ENCODE measurements at places on chromosomes 3 and 15.

DNA sequence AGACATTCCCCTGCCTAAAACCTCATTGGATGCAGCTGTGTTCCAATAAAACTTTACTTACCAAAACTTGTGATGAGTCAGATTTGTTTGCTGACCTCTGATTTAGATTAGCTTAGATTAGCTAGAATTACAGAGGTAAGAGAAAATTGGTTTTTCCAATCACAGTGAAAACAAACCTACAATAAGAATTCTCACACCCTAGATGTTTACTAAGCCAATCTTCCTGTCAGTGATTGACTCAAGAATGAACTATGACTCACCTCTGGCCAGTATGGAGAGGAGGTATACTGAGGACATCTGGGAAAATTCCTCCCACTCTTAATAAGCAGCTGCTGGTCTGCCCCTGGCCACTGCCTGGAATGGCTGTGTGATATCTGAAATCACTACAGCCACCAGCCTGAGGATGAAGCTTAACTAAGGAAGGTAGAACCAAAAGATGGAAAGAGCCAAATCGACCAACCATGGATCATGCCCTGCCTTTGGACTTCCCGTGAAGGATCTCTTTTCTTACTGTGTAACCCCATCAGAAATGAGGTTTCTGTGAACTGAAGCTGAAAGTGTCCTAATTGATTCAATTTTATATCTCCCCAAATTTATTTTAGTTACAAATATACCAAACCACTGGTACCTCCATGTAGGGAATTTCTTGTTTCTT is 19.0 kb upstream of the GHSR start:
- no peak for DNase-seq

DNA sequence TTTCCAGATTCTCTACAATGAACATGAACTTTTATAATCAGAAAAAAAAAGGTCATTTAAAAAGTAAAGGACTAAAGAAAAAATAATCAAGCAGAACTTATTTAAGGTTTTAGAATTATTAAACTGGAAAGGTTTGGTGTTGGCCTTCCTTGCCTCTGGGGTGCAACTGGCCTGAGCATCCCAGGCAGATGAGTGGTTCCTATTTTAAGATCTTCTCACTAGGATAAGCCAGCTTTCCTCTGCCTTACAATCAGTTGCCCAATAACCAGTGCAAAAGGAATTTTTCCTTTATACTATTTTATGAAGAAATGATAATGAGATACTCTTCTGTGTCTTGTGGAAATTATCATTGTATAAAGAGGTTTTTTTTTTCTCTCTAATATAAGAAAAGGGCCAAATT is 56.6 kb downstream of the SEC22A start:
- DNase-seq, result no peak

- DNase-seq, result no peak
Observed at GRCh38 chr15:78050441-78050809, 27.1 kb downstream of the TBC1D2B start.

DNA sequence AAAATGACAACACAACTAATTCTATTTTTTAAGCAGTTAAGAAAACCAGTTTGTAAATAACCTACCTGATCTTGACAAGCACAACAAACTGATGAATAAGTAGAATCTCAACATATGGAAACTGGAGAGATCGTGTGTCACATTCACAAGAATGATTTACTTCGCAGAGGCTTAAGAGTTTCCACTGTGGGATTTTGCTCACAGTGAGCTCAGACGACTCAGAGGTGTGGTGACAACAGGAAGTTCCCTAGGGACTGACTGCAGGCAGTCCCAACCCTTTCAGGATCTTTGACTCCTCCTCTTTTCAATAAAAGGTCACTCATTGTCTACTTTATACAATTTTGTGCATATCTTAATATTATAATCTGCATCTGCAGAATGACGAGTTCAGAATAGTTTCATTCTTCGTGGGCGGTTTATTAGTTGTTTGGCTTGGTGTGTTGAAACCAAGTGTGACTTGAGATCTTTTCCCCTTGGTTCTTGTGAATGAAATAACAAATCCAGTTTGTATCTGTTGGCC is at the start of gene LIPH:
LIPH (minus strand) TSS at position 231 of the 520 bp plus-strand sequence; CDS start at position 114, 117 bp downstream.
- no peak for DNase-seq

DNA sequence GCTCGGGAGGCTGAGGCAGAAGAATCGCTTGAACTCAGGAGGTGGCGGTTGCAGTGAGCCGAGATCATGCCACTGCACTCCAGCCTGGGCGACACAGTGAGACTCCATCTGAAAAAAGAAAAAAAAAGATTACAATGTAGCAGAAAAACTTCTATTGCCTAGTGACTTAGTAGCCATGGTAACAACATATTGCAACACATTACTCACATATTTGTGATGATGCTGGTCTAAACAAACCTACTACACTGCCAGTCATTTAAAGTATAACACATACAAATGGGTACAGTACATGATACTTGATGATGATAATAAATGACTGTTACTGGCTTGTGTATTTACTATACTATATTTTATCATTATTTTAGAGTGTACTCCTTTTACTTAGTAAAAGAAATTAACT is 125.6 kb downstream of the PLOD2 start:
- no peak for DNase-seq

DNA sequence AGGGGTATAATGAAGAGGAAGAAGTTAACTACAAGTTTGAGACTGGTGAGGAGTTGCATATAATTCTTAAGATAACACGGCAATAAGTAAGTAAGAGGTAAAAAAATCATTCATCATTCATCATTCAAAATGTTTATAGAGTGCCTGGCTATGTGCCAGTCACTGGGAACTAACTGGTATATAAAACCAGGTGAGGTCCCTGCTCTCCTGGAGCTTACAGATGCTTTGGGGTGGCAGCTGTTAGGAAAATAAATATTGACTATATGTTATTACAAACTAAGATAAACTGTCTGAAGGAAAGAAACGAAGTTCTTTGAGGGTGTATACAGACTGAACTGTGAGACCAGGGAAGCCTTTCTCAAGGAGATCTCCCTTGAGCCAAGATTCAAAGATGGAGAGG is 2.9 kb downstream of the CASR start:
- DNase-seq, result no peak

- no peak for DNase-seq
Observed at GRCh38 chr3:11300970-11301369, 28.8 kb downstream of the ATG7 start.

DNA sequence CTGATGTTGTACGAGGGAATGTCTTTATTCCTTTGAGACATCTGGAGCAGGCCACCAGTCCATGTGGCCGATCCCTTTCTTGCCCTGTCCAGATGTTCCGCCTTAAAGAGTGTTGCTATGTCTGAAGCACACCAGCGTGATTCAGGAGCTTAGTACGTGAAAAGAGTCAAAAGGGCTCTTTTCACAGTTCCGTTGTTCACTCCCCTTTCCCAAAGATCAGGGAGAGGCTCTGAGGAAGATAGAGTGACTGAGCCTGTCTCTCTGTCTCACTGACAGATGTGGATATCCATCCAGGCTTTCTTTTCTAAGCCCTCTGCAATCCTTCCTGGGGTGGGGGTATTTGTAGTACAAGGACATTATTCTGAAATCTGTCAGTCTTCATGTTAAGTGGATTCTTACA is 262.5 kb upstream of the LRTM1 start:
- DNase-seq, result no peak

- DNase-seq, result no peak
Observed at GRCh38 chr15:52136442-52136980, 23.9 kb upstream of the BCL2L10 start.

GRCh38 chr15:76147906-76148570 is 88.3 kb downstream of the TMEM266 start:
- DNase-seq, result peak; percentile 55

DNA sequence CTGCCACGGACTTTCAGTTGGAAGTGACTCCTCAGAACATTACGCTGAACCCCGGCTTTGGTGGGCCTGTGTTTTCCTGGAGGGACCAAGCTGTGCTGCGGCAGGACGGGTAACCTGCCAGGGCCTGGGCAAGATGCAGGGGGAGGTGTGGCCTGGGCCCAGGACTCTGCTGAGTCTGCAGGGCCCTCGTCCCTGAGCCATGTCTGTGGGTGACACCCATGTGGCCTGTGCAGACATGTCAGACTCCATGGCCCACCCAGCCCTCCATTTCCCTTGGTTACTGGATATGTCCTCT is 4.9 kb upstream of the ITIH3 start:
- DNase-seq, result no peak

- DNase-seq, result no peak
Observed at GRCh38 chr3:28376424-28376823, 27.8 kb upstream of the AZI2 start.

DNA sequence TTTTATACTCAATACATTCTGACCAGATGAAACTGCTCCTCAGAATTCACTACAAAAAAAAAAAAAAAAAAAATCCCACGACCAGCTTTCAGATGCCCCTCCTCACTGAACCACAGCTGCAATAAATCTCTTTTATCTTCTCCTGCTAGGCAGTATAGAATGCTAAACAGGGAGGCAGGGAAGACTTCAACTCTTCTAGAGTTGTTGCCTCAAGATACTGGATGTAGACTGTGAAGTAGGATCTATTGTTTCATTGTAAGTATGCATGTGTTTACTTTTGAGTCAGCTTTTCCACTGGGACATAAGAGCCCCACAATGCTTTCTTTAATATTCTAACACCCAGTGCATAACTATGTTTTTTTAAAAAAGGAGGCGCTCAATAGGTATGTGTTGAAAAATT is 401.4 kb downstream of the TBL1XR1 start:
- no peak for DNase-seq

- no peak for DNase-seq
Observed at GRCh38 chr3:51392355-51393133, 1.5 kb downstream of the RBM15B start.

- DNase-seq, result no peak
Observed at GRCh38 chr3:98548544-98548943, 16.8 kb downstream of the GPR15 start.

GRCh38 chr15:39752991-39753390 is 29.6 kb downstream of the FSIP1 start:
- DNase-seq, result no peak

GRCh38 chr15:45751629-45752028 is 116.8 kb downstream of the SQOR start:
- no peak for DNase-seq

DNA sequence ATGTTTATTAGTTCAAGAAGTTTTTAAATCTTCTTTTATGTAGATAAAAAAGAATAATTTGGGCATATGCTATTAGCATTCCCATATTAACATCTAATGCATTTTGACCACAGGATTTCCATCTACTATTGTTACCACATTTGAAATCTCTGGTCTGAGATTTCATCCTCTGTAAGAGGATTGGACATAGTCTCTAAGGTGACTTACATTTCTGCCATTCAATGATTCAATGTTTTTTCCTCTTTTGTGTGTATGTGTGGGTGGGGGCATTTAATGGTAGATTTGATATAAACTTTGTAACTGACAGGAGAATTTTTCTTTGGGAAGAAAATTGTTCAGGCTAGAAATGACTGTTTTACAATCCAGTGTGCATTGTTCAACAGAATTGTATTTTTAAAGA is 307.3 kb upstream of the RBMS3 start:
- no peak for DNase-seq

- DNase-seq, result no peak
Observed at GRCh38 chr3:152943645-152944044, 108.7 kb downstream of the P2RY1 start.

DNA sequence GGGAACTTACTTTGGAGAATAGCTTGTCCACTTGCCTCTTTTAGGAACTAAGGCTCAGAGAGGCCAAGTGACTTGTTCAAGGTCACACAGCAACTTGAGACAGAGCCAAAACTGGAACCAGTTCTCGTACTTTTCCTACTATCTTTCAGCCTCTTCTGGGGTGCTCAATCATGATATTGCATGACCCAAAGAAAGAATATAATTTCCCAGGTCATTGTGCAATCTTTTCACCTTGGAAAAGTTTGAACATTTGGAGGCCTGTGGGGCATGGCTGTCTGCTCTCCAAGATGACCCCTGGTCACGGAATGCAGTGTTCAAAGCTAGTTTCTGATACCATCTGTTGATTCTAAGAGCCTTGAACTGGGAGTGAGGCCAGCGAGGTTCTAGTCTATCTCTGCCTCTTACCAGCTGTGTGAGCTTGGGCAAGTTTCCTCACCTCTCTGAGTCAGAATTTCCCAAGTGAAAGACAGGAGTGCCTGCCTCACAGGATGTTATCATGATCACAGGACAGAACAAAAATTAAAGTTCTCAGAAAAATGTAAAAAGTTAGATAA is 89.7 kb downstream of the BDH1 start:
- no peak for DNase-seq

DNA sequence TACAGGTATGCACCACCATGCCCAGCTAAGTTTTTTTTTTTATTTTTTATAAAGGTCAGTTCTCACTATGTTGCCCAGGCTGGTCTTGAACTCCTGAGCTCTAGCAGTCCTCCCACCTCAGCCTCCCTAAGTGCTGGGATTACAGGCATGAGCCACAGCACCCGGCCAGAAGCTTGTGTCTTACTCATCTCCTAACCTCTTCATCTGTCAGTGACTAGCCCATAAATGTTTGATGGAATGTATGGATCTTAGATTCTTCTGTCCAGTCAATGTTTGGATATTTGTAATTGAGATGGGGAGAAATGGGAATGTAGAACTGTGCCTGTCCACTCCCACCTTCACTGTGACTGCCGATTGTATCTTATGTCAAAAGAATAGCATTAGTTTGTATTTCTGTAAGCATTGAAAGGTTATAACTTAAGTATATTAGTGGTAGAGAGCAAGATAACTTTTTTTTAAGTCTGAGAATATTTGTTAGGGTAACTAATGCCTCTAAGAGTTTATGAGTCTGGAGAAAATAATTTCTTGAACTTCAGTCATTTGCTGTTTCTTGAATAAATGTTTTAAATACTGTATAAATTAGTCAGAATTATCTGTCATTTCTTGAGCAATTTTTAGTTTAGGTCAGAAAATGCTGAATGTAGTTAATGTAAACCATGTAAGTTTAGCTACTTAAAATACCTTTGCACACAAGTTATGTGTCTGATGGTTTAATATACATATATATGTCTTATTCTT is 215.3 kb upstream of the CGNL1 start:
- DNase-seq, result no peak

- no peak for DNase-seq
Observed at GRCh38 chr3:139119331-139120025, 74.8 kb upstream of the PRR23C start.

DNA sequence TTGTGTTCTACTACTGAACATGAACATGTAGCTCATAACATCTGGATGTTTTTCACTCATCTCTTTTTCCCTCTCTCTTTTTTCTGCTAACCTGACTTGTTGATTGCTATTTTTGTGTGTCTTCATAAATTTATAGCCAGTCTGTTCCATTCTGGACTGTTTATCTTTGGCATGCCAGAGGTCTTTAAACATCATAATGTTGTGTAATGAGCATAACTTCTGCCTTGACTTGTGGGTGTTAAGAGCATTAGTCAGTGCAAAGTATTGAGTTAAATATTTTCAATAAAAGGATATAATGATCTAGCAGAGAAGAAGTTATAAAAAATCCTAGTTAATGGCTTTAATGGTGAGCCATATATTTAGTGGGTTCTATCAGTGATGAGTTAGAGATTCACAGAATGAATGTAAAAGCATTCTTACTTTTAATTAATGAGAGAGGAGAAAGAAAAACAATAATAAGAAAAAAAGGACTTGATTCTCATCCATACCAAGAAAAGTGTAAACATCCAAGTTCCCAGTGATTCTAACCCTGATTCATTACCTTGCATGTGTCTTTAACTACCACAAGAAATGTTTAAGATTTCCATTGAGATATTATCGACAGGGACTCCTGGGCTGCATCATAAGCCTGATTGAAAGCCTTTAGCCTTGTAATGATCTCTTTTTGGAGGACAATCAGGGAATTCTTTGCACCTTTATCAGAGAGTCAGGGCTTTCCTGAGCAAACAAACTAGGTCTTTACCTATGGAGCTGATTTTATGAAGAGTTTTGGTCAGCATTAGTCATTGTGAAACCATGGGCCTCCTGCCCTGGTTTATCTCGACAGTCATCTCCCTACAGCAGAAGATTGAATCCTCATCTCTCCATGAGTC is 22.9 kb downstream of the MITF start:
- DNase-seq, result no peak

- DNase-seq, result no peak
Observed at GRCh38 chr3:24981924-24982323, 446.1 kb upstream of the RARB start.
